ENCODE measurements at places on chromosomes 2 and 18.

DNA sequence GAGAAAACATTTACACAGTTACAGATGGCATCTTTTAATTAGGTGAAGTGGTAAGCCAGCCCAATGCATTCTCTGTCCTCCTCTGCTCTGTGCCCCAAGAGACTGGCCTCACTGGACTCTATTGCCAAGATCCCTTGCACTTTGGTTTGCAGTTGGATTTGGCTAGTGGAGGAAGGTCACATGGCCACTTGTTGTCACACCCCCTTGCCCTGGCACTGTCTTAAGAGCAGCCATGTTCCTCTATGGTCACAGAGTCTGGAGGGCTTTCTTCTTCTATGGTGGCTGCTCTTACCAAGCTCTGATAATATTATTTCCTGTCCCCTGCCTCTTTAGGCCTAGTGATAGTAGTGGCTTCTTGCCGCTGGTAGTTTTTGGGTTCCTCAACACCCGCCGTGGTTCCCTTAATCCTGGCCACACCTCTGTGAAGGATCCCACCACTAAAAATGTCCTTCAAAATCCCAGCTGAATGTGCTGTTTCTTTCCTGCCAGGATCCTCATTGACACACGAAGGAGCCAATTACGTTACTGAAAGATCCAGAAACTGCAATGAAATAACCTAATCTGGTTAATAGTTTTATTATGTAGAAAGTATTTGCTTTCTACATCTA lies 111.1 kb downstream of the CDC42EP3 start:
- no peak for DNase-seq

GRCh38 chr2:145144131-145144728 lies 624.3 kb upstream of the ZEB2 start:
- no peak for DNase-seq

DNA sequence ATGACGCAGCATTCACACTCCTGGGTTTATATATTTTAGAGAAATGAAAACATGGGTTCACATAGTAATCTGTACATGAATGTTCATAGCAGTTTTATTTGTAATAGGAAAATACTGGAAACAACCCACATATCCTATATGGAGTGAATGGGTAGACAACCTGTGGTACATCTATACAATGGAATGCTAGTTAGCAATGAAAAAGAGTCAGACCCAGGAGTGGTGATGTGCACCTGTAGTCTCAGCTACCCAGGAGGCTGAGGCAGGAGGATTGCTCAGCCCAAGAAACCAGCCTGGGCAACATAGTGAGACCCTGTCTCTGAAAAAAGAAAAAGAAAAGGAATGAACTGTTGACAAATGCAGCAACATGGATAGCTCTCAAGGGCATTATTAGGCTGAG lies 25.9 kb downstream of the AFTPH start:
- no peak for DNase-seq

GRCh38 chr2:54669677-54670484 lies 53.6 kb upstream of the EML6 start:
- no peak for DNase-seq

- no peak for DNase-seq
Observed at GRCh38 chr2:214801768-214802397, 7.6 kb downstream of the BARD1 start.

DNA sequence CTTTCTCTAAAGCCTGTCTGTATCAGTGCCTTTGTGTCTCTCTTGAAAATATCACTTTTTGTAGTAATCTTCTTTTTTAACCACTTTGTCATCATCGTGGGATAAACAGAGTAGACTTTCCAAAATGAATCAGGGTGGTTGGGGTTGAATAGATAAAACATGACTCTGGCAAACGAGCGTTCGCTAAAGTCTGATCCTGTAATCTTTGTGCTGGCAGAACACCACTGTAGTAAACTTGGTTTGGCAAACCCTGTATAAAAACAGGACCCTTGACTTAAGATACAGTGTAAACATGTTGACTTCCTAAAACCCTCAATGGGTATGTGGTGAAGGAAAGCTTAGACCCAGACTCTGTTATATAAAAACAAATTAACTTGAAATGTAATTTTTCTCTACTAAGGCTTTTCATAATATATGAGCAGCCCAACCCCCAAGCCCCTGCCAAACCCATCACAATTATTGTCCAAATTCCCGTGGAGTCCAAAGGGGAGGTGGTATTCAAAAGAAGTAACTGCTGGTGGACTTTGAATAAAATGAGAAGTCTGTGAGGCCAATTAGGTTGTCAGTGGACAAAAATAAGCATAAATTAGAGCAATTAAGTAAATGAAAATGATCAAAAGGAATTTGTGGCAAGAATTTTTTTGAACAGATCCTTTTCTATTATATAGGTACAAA lies 52.2 kb downstream of the COLEC12 start:
- DNase-seq: no peak

GRCh38 chr2:38648107-38648761 lies 17.7 kb upstream of the GALM start:
- no peak for DNase-seq

- no peak for DNase-seq
Observed at GRCh38 chr2:233544200-233544610, 22.4 kb downstream of the USP40 start.

DNA sequence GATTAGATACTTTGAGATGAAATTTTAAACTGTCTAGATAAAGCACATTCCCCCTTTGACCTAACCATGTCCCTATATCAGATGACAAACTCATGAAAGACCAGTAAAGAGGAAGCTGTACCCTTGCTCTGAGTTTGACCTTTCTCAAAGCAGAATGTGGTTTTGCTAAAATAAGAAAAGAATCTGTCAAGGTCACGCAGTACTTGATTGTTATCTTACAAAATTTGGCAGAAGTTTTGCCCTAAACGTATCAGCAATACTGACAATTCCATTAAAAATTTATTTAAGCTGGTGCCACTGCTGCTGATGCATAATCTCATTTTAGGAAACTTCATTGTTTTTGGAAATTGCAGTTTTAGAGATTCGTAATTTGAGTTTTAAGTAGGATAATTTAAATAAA lies 31.2 kb upstream of the GALM start:
- DNase-seq: no peak

- no peak for DNase-seq
Observed at GRCh38 chr2:191369034-191369433, 123.8 kb downstream of the MYO1B start.

GRCh38 chr2:220550995-220551700 lies 923.7 kb downstream of the SLC4A3 start:
- no peak for DNase-seq

DNA sequence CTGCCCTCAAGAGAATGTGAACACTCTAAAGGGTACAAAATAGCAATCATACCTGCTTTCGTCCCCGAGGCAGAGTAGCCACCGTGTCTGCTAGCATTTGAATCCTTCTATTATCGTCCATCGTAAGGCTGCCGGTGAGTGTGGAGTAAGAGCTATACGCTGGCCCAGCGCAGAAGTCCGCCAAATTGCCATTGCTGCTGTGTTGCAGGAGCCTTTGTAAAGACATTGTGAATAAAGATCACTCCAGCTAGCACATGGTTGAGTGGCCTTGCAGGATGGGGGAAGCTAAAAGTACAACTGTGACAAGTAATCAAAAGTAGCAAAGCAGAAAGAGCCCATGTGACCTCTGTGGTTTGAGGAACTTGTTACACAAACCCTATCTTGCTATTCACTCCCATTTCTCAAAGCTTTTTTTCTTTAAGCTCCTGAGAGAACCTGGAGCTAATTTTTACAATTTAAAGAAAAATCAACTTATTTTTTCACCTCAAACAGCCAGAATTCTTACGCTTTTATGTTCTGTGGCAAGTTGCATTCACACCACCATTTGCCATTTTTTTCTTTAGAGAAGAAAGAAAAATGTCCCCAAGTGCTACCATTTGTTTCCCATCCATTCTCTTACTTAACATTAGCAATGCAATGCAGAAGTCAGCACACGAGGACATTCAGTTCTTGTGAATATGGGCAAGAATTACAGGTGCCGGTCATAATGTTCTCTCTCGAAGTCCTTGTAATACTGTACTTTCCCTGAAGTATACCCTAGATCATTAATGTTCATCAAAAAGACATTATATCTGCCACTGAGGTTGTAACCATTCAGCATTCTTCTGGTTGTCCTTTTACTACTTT lies at the start of gene CYTIP:
CYTIP (minus strand) TSS at position 295 of the 846 bp plus-strand sequence; CDS start at position 226, 69 bp downstream.
- DNase-seq: peak; percentile 14

- DNase-seq: no peak
Observed at GRCh38 chr18:72155327-72155726, 388.8 kb downstream of the CBLN2 start.

- no peak for DNase-seq
Observed at GRCh38 chr2:33927756-33928155, 328.7 kb upstream of the FAM98A start.

DNA sequence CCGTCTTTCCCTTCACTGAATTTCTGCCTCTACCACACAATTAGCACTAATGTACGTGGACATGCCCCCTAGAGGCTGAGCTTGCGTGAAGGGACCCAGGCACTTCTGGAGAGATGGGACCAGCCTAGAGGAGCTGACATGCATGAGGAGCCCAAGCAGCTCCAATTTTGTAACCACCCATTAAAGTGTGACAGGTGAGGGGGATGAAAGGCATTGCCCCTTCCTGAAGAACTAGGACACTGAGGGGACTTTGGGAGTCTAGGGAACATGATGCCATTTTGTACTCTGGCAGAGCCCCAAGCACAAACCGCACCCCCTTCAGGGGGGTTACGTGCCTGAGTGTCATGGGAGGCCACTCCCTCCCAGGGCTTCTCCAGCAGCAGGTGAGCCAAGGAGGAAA lies 63.6 kb downstream of the HNRNPLL start:
- DNase-seq: no peak

- DNase-seq: no peak
Observed at GRCh38 chr2:3839476-3839875, 136.1 kb downstream of the DCDC2C start.

DNA sequence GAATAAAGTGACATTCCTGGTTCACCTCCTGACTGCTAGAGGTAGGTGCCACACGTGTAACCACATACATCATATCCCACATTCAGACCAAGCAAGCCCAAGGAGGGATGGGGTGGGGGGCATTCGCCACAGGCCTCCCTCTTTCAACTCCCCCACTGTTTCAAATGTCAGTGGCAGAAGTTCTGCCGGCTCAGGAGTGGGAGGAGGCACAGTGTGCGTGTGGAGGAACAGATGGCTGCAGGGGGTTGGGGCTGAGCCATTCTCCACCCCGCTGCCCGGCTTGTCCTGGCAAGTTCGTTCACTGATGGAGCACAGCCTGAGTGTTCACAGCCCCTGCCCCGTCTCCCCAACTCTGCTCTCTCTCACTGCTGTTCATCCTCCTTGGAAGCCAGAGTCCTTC lies 75.4 kb upstream of the TANC1 start:
- no peak for DNase-seq

- no peak for DNase-seq
Observed at GRCh38 chr2:27237341-27237945, 20.3 kb downstream of the CAD start.
